ENCODE measurements at places on chromosomes 2 and 18.

- no peak for DNase-seq
Observed at GRCh38 chr18:12823892-12824291, 60.1 kb downstream of the PTPN2 start.

- DNase-seq, result no peak
Observed at GRCh38 chr2:226799211-226799975, at the start of gene IRS1. TSS of gene IRS1 (minus strand) at chr2:226799820. CDS start at chr2:226798738, 1,082 bp downstream.

DNA sequence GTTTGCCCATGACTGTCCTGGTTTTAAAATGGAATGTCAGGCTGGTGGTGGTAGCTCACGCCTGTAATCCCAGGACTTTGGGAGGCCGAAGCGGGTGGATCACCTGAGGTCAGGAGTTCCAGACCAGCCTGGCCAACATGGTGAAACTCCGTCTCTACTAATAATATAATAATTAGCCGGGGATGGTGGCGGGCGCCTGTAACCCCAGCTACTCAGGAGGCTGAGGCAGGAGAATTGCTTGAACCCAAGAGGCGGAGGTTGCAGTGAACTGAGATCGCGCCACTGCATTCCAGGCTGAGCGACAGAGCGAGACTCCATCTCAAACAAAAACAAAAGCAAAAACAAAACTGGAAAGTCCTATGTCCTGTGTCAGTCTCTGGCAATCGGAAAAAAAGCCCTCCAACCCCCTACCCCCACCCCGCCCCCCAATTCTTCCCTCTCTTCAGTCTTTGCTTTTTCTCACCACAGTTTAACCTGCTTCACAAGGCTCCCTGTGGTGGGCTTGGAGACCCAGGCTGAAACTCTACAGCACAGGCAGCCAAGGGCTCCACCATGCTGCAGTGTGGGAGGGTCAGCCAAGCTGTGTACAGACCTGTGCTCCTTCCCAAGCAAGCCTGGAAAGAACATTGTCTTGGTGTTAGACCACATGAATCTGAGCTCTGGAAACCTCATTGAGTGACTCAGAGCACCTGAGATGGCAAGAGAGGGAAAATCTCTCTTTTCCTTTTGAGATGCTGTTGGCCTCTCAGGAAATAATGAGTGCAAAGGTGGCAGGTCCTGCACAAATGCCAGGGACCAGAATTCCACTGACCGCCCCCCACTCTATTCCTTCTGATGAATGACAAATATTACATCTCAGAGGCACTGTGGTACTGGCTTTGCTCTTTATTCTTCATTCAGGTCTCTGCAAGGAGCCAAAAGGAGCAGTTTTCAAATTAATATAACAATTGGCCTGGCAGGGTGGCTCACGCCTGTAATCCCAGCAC is 16.7 kb downstream of the MYCN start:
- no peak for DNase-seq

DNA sequence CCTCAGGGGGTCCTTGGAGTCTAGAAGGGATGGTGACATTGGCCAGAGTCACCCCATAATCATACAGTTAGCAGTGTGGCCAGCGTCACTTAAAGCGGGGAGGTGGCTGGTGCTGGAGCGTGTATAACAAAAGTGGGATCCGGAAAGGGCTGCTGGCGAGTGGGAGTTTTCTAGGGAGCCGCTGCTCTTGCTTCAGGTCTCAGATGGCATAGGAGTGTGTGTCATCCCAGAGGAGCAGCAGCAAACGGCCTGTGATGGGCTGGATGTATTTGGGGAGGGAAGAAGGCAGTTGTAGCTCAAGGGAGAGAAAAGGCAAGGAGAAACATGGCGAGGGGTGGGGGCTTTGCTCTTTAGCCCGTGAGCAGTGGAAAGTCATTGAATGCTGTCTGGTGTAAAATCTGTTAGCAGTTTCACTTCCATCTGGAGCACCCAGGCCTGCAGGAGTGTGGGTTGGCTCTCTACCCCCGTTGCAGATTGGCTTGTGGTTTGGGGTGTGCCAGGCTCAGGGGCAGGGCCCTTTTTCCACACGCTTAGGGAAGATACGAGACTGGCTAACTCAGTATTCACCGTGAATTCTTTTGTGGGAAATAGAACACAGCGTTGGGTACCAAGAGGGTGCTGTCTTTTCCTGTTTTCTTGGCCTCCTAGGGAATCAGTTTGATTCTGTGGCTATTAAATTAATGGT is 120.5 kb downstream of the AGAP1 start:
- no peak for DNase-seq

DNA sequence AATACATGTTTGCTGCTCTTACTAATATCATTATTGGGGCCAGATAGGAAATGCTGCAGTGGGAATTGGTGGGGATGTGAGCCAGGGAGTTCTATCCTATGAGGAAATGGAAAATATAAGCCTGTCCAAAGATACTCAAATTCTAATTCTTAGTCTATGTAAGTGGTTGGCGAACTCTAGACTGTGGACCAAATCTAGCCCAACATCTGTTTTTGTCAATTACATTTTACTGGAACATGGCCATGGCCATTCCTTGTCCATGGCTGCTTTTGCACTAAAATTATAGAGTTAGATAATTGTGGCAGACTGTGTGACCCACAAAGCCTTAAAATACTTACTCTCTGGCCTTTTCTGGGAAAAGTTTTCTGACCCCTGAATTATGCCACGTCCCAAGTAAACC is 113.3 kb downstream of the MGAT5 start:
- no peak for DNase-seq

DNA sequence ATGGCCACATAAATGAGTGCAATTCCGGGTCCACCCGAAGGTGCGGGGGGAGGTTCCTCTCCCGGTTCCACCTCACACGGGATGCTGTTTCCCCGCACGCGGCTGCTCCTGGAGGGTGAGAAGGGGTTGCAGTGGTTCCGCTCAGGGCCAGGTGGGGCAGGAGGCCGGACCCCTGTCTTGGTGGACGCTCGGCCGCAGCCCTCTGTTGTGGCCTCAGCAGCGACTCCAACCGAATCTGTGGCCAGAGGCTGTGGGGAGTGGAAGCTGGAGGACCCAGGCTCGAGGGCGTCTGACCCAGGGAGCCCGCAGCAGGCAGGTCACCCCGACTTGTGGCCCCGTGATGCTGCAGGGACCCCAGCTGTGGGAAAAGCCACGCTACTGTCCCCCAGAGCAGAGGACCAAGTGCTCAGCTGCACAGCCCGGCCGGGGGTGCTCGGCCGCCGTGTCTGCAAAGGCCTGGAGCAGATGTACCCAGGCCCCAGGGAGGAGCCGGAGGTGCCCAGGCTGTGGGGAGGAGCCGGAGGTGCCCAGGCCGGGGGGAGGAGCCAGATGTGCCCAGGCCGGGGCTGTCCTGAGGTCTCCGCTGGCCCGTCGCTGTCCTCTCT is 83.9 kb downstream of the RTP5 start:
- no peak for DNase-seq

DNA sequence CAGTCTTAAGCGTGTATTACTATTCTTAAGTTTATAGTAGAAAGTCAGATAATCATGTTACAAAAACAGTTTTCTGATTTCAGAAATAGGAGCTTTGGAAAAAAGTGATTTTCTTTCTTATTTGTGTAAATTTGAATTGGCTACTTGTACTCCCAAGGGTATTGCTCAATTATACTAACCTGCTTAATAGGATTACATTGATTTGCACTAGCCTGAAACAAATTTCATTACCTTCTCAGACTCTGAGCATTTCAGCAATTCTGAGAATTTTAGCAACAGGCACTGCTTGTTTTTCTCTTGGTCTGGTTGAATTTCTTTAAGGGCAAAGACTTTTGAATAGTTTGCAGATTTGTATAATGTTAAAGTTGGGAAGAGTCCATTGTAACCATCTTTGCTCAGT is 87.2 kb upstream of the NXPH2 start:
- DNase-seq, result no peak

DNA sequence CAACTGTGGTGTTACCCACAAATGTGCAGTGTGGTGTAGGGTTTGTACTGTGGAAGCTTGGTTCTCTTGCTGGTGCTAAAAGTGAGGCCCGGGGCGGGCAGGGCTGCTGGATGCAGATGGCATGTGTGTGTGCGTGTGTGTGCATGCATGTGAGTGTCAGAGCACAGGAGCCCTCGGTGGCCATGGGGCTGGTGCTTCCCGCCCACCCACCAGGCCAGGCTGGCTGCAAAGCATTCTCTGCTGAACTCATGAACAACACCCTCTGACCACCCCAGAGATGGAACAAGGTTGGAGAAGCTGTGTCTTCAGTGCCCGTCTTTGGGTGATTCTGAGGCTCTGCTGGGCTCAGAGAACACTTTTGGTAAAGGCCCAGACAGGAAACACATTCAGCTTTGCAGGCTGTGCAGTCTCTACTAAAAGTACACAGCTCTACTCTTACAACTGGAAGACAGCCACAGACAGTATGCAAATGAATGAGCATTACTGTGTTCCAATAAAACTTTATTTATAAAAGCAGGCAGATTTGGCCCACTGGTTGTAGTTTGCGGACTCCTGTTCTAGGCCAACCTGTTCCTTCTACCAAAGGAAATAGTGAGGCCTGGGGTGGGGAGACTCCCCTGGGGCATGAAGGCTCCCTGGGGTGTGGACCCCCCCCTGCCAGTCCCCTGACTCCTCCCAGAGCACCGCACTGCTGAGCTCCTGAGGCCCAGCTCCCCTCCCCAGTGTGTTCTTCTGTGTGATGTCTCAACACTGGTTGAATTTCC is 225.3 kb upstream of the HDAC4 start:
- DNase-seq, result no peak

DNA sequence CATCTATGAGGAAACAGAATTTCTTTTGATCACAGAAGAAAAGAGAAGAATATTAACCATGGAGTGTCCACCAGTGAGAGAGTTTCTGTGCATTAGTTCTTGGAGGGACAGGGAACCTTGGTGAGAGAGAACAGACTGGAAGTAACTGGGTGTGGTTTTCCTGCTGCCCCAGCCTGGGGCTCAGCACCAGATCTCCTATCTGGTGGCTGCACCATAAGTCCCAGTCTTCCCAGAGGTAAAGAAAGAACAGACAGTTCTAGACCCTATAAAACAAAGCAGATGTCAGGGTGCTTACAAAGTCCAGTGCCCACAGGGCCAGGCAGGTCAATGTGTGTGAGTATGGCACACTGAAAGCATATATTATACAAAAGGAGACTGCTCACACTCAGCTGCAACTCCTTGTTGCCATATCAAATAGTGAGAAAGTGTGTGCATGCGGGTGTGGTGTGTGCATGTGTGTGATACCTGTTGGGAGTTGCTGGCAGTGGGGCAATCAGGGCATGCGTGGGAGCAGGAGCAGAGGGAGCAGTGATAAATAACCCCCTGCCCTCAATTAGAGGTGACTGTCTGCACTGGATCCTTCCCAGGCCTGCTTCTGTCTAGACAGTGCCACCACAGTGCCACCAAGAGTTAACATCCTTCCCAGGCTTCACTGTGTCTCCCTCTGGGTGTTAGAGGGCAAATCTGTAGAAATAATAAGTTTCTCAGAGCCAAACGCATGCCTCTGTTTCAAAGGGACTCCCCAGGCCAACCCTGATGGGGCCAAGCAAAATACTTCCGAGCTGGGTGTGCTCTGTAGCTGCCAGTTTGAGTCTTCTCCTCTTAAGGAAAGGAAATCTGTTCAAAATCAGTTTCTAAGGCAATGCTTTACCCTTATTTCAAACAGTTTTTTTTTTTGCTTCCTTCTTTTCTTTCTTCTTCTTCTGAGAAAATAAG is 45.7 kb downstream of the RDH14 start:
- no peak for DNase-seq

DNA sequence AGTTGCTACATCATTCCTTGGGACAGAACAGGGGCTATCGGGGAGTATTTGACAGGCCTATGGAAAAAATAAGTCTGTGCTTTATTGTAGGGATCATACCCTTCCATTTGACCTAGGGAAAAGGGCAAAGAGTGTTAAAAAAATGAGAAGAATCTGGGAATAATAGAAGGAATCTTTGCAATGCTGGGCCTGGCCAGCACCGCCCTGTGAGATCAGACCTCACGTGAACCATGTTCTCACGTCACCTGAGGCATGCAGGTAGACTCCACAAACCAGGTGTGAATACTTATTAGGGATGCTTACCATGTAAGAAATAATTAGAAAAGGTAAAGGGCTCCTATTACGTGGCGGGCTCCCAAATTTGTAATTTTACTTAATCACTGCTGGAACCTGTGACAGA is 177.5 kb upstream of the GATA6 start:
- DNase-seq, result no peak

- DNase-seq, result no peak
Observed at GRCh38 chr2:1687254-1687653, 57.1 kb downstream of the PXDN start.

- DNase-seq, result no peak
Observed at GRCh38 chr2:212841460-212841859, 302.9 kb upstream of the ERBB4 start.

DNA sequence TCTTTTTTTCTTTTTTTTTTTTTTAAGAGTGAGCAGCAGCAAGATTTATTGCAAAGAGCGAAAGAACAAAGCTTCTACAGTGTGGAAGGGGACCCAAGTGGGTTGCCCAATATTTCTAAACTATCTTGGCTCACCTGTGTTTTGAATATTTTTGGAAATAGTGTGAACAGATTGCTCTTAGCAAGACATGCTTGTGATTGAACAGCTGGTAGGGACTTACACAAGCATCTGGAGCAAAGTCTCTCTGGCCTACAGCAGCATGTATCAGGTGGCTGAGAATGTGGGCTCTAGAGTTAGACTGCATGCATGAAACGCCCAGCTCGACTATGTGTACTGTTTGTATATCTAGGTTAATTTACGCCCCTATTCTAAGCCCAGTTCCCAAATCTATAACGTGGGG is 40.3 kb upstream of the FBXO11 start:
- DNase-seq, result no peak

DNA sequence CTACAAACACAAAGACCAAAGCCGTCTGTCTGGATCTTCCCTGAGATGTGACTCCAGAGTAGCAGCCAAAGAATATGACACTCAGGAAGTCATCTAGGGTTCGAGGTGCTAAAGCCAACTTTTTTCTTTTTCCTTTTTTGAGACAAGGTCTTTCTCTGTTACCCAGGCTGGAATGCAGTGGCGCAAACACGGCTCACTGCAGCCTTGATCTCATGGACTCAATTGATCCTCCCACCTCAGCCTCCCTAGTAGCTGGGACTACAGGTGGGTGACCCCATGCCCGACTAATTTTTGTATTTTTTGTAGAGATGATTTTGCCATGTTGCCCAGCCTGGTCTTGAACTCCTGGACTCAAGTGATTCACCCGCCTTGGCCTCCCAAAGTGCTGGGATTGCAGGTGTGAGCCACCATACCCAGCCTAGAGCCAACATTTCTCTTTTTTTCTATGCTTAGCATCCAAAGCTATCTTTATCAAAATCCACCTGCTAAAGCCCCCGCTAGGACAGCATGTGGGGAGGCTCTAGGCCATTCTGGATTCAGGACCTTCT is 92.8 kb downstream of the TMEM17 start:
- DNase-seq, result no peak
